ENCODE measurements at places on chromosomes 1 and 21.

DNA sequence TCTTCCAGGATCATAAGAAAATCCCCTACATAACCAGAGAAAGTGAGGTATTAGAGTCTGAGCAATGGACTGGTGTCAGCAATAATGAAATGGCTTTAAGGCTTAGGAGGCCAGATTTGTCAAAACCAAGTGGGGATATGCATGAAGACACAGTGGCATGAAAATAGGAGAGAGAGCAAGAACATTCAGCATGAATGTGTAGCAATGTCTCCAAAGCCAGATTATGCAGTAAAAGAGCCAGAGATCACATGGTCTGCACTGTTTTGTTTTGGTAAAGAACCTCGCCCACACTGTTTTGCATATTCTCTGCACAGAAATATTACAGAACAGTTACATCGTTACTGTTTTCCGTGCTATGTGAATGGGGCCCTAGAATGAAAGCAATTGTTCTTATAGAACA is 589.4 kb downstream of the PLPP3 start:
- no peak for DNase-seq

DNA sequence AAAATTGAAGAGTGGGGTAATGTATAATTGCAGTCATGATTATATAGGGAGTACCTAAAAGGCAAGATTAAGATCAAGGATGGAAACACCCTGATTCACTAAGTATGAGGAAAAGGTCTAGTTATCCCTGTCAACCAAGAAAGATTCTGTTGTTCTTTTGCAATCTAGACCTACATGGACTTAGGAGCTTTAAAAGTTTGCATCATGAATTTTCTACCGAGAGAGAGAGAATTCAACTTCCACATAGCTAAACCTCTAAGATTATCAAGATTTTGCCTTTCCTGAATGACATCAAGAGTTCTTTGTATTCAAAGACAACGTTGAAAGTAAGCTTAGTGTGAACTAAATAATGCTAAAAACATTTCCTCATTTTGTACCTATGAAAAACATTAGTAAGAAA is 78.8 kb upstream of the RBM34 start:
- DNase-seq, result no peak

- no peak for DNase-seq
These were observed 123.4 kb upstream of the SNX7 start for GRCh38 chr1:98538106-98538505.

GRCh38 chr1:152022474-152022873 is 14.3 kb downstream of the S100A11 start:
- no peak for DNase-seq

DNA sequence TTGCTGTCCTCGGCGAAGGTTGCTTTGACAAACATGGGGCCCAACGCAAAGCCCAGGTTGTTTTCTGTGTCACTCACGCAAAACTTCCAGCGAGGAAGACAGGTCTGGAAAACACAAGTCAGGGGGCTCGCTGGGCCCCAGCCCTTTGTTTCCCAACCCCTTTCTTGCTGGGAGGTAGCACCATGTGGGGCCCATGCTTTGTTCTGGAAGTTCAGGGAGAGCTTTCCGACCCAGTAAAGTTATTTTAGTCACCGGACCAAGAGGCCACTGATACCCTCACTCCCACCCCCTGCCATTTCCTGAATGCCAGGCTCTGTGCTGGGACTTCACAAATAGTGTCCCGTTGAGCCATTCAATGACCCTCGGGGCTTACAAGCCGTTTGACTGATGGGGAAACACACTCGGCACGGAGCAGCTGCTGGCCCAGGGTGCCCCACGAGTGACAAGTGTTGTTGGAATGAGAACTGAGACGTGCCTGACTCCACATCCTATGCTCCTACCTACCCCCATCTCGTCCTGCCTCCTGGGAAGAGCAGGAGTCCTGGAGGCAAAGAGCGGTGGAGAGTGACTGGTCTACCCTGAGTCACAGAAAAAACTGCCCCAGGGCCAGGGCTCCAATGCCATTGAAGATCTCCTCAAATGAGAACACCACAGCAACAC is 52.0 kb downstream of the ECE1 start:
- DNase-seq, result no peak

GRCh38 chr1:235838021-235838420 is 28.7 kb downstream of the LYST start:
- DNase-seq, result no peak
